Heart right ventricle (tissue), 16 donors: ENCODE measurements at places on chromosomes 2 and 18. TPM values are rescaled to one million over a fixed set of nuclear protein-coding genes. Genes with fewer than 3 reads are reported as not detected.
A peak's percentile ranks its signal among the peaks of the same experiment; 100 is the strongest.

IFIH1 gene
- 9.7 TPM for total RNA-seq

NCKAP5 gene
- 4.6 TPM for total RNA-seq

MAP4K4 gene
- total RNA-seq: 74.5 TPM

METTL5 gene
- 73.0 TPM for total RNA-seq

SCTR gene
- 0.38 TPM for total RNA-seq

CHRND gene
- total RNA-seq: not detected

ANKRD23 gene
- total RNA-seq: 6.0 TPM

LIPG gene
- not detected for total RNA-seq

DNA sequence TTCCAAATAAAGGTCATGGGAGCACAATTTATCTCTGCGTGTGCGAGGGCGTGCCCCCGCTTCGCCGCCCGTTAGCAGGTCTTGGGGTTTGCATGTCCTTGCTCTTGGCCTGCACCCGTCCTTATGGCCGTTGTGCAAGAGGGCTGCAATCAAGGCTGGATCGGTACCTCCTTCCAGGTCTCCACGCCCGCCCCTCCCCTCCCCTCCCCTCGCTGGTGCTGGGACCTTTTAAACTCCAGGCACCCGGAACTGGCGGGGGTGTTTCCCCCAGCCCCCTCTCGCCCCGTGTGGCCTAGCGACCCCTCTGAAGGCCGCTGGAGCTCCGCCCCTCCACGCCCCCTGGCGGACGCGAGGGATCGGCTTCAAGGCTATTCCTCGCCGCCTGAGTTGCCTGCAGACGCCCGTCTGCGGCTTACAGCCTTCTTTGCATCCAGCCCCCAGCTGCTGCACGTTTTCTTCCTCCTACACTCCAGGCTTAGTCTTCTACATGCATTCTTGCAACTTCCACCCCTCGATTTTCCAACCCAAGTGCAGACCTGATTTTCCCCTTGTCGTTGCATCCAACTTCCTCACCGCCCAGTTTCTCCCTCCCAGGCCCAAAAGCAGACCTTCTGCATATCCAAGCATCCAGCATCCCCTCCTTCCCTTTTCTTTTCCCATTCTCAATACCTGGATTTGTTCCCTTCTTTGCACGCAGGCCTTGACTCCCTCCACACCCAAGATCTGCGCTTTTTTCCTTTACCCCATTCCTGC is 577 bp downstream of the IDH1 start:
- no peaks in the 10 kb centered on the region for H3K36me3 ChIP-seq
- H3K27ac ChIP-seq: peak overlapping the region; percentile 83
- DNase-seq: peak; percentile 88
- H3K4me3 ChIP-seq: peak overlapping the region; percentile 93
- H3K4me1 ChIP-seq: peaks cover 38% of the 10 kb centered on the region

- H3K36me3 ChIP-seq: no peaks in the 10 kb centered on the region
- no peak for DNase-seq
- no peaks in the 10 kb centered on the region for H3K27me3 ChIP-seq
- peaks cover 16% of the 10 kb centered on the region for H3K4me1 ChIP-seq
- H3K4me3 ChIP-seq: no peak overlapping the region
- peak overlapping the region; percentile 64 for H3K27ac ChIP-seq
These were observed 9.0 kb upstream of the RASGRP3 start for GRCh38 chr2:33467413-33467812.

- H3K27me3 ChIP-seq: no peaks in the 10 kb centered on the region
- H3K27ac ChIP-seq: no peak overlapping the region
- DNase-seq: no peak
- H3K4me3 ChIP-seq: no peak overlapping the region
- no peaks in the 10 kb centered on the region for H3K4me1 ChIP-seq
- no peaks in the 10 kb centered on the region for H3K36me3 ChIP-seq
These were observed 33.5 kb downstream of the AOX1 start for GRCh38 chr2:200619279-200619678.

DNA sequence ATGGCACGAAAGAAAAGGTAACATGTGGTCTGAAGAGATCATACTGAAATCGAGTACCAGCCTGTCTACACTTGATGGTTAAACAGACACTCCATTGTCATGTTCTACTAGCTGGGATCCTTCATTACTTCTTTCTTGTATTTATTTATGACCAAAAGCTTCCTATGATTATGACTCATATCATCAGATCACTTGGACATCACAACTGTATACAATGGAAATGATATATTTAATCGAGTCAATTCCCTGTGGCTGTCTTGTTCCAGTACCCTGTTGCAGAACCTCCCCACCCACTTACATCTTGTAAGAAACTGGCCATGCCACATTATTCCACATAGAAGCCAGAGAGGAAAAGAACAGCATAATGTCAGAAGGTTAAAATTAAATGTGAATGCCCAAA is 358.9 kb downstream of the ZEB2 start:
- H3K36me3 ChIP-seq: no peaks in the 10 kb centered on the region
- H3K4me1 ChIP-seq: peaks cover 8% of the 10 kb centered on the region

DNA sequence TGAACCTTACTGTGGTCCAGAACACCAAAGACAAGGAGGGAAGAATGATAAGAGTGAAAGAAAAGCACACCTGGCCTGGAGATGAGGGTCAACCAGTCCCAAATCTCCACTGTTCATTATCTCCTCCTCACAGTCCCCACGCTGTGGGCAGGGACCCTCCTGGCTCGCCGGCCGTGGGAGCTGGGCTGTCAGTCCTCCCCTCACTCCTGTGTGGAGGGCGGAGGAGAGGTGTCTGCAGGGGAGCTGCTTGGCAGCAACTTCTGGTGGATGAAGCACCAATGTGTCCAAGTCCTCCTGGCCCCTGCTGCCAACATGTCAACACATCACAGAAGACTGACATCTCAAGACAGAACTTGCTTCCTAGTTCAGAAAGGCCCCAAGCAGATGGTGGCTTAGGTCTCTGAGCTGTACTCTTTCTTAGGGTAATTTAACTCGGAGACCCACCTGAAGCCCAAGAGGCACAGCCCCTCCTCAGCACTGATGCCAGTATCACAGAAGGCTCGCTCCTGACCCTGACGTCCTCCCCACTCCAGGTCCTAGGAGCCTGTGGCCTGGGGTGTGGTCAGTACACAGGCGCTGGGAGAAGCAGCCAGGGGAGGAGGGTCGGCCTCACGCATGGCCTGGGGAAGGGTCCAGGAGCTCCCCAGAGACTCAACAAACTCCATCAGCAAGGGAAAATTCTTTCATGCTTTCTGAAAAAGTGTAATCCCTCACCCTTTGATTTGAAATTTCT is 54.5 kb downstream of the PARD6G start:
- H3K36me3 ChIP-seq: no peaks in the 10 kb centered on the region
- H3K27me3 ChIP-seq: no peaks in the 10 kb centered on the region
- H3K4me3 ChIP-seq: no peak overlapping the region
- DNase-seq: no peak

DNA sequence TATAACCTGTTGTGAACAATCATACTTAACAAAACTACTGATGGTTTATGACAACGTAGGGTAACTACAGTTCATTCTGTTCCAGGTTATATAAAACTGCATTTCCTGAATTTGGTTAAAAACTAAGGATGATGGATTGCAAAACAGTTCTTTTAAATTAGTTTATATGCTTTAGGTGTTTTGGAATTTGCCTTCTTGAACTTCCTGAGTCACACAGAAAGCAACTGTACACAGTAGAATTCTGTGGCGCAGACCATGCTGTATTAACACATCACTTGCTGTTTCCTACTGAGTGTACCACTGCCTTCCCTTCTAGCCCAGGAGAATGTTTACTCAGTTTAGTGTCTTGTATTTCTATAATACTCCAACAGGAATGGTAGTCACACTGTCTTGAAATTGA is 19.4 kb downstream of the ITGB1BP1 start:
- H3K27ac ChIP-seq: no peak overlapping the region
- peaks cover 13% of the 10 kb centered on the region for H3K4me1 ChIP-seq
- H3K4me3 ChIP-seq: no peak overlapping the region

GRCh38 chr2:121089166-121089510 is 195.9 kb downstream of the TFCP2L1 start:
- H3K36me3 ChIP-seq: no peaks in the 10 kb centered on the region
- DNase-seq: no peak
- no peak overlapping the region for H3K27ac ChIP-seq

- H3K36me3 ChIP-seq: no peaks in the 10 kb centered on the region
- H3K27ac ChIP-seq: no peak overlapping the region
- no peaks in the 10 kb centered on the region for H3K4me1 ChIP-seq
- H3K27me3 ChIP-seq: no peaks in the 10 kb centered on the region
These were observed 115.7 kb downstream of the VIT start for GRCh38 chr2:36812196-36812595.

DNA sequence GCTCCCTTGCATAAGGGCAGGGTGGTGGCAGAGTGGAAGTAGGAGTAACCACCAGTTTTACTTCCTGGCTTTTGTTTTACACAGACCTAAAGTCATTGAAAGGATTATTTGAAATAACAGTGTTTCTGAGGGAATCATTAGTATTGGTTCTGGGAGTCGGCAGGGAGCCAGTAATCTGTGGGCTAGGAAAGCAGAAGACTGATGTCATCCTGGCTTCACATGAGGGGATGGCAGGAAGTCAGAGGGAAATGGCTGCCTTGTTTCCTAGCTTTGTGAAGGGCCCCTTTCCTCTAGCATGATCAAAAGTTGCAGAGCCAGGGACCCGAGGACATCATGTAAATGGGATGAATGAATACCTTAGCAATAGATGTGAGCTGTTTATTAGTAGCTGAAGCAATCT is 792.6 kb downstream of the CPS1 start:
- no peak overlapping the region for H3K4me3 ChIP-seq
- no peaks in the 10 kb centered on the region for H3K27me3 ChIP-seq
- no peaks in the 10 kb centered on the region for H3K4me1 ChIP-seq
- no peaks in the 10 kb centered on the region for H3K36me3 ChIP-seq
- H3K27ac ChIP-seq: no peak overlapping the region
- no peak for DNase-seq
